Activated CD4-positive, alpha-beta memory T cell treated with anti-CD3 and anti-CD28 coated beads, Interleukin-2, amount 10 ng/mL, durations not matched to agents 7 days and 5 days (primary cell): ENCODE measurements at places on chromosomes 12 and 14. TPM values are rescaled to one million over a fixed set of nuclear protein-coding genes. Genes with fewer than 3 reads are reported as not detected.

DNA sequence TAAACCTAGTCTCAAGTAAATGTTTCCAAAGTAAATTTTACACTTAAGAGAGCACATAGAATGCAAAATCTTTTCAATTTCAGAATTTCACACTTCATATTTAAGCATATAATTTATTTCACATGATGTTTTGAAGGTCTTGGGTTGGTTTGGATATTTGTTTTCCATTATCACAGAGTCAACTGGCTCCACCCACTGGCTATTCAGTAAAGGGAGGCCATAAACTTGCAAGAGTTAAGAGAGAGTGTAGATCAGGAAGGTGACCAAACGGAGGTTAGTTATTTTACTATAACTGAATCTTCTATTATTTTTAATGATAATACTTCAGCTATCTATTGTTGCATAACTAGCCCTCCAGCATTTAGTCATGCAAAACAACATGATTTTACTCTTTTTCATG is 6.2 kb upstream of the CPNE8 start:
- DNase-seq: no peak

- no peak for DNase-seq
These were observed 33.8 kb upstream of the DTX1 start for GRCh38 chr12:113022563-113023297.

GRCh38 chr12:129610601-129611120 is 293.2 kb downstream of the TMEM132D start:
- no peak for DNase-seq

- no peak for DNase-seq
These were observed 203.1 kb downstream of the ITPR2 start for GRCh38 chr12:26629864-26630263.

GRCh38 chr14:68279777-68280233 is 460.2 kb downstream of the RAD51B start:
- no peak for DNase-seq

DEPDC4 gene
- total RNA-seq: 1.3 TPM
